ENCODE measurements at places on chromosomes 11 and 22.

GRCh38 chr22:47298017-47298785 is 535.8 kb downstream of the TBC1D22A start:
- no peak for DNase-seq

- no peak for DNase-seq
Observed at GRCh38 chr11:119506436-119506835, 83.5 kb upstream of the THY1 start.

DNA sequence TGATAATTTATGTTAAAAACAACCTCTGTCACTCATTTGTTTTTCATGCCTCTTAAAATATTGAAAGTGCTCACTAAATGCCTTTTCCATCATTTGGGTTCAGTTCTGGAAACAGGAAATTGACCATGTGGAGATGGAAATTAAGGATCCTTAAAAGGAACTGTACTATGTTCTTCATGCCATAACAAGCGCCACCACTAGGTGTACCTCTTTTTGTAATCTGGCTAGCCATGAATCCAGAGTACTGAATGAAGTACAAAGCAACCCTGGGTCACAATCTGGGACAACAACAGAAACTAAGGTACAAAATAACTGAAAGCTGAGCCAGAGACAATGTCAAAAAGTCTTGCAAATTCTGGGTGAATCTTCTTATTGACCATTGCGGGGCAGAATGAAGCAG is 559.1 kb downstream of the FAM181B start:
- DNase-seq = no peak

DNA sequence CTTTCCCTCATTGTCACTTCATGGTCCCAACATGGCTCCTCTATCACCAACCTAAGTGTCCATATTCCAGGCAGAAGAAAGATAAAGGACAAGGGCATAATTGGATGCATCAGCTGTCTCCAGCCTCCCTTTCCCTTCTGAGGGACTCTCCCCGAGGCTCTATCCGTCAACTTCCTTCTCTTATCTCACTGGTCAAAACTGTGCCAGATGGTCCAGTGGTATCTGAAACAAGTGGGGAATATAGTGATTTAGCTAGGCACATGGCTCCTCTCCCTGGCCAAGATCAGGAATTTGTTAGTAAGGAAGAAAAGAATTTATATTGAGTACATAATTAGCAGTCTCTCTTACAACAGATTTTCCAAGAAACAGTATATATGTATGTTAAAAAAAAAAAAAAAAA is 12.6 kb upstream of the SPON1 start:
- DNase-seq = no peak

GRCh38 chr22:43750751-43751150 is 61.4 kb downstream of the EFCAB6 start:
- DNase-seq = no peak

DNA sequence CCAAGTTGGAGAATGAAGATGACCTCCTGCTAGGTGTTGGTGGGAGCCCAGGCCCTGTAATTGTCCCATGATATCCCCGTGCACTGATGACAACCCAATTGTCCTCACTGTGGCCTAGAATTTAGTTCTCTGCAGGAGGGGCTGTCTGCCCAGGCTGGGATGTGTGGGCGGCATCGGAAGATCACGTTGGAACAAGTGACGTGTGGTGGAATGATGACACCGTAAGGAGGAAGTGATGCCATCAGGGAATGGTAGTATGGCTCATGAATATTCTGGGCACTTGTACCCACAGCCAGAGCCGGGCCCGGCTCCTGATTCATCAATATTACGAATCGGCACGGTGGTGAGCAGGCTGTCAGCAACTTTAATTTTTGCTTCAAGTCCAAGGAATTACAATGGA is 111.6 kb downstream of the MIAT start:
- no peak for DNase-seq

GRCh38 chr11:116421529-116422185 is 351.1 kb downstream of the BUD13 start:
- DNase-seq = no peak

GRCh38 chr22:28989912-28990311 is 71.7 kb downstream of the C22orf31 start:
- DNase-seq = no peak

GRCh38 chr11:120432056-120433018 is 79.2 kb upstream of the GRIK4 start:
- no peak for DNase-seq

DNA sequence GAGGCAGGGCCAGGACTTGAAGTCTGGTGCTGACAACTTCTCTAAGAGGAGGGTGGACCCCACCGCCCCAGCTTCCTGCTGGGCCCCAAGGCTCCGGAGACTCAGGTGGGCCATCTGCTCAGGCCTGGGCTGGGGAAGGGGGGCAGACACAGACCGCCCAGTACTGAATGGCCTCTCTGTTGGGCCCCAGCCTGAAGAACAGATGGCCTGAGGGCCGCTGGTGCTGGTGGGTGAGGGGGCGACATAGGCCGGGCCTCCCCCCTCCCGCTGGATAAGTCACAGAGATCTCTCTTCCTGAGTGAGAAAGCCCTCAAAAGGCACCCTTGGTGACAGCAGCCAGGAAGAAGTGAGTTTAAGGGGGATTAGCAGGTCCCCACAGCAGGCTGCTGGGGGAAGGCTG is 12.5 kb upstream of the TP53I11 start:
- no peak for DNase-seq

GRCh38 chr11:124977006-124977405 is 23.0 kb downstream of the CCDC15 start:
- no peak for DNase-seq

GRCh38 chr11:69721106-69721505 is 17.3 kb upstream of the FGF19 start:
- DNase-seq = no peak

- DNase-seq = no peak
Observed at GRCh38 chr11:119319700-119320239, 2.8 kb upstream of the MCAM start.

DNA sequence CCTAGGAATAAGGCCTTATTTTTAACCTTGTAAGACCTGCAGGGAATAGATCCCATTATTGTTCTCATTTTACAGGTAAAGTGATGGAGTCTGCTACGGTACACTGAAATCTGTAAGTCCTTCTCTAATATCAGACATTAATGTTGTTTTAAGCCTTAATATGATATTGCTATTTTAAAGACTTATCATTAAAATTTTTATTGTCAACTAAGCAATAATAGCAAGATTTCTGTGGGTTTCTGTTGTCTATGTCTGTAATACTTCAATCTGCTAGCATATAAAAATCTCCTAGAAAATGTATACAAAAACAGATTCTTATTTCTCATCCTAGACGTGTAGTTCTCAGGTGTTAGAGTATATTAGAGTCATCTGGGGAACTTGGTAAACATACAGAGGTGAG is 317.5 kb upstream of the TENM4 start:
- no peak for DNase-seq

DNA sequence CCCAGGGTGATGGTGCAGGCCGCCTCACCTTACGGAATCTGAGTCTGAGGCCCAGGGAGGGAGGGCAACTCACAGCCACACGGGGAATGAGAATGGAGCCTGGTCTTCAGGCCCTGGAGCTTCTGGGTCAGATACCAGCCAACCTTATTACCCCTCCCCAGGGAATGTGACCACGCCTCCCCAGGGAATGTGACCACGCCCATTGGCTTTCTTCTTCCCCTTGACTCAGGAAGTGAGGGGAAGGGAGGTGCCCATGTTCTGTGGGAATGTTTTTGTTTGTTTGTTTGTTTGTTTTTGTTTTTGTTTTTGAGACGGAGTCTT is 57.5 kb upstream of the RBFOX2 start:
- no peak for DNase-seq

GRCh38 chr11:110529043-110529442 is 99.3 kb downstream of the FDX1 start:
- no peak for DNase-seq

DNA sequence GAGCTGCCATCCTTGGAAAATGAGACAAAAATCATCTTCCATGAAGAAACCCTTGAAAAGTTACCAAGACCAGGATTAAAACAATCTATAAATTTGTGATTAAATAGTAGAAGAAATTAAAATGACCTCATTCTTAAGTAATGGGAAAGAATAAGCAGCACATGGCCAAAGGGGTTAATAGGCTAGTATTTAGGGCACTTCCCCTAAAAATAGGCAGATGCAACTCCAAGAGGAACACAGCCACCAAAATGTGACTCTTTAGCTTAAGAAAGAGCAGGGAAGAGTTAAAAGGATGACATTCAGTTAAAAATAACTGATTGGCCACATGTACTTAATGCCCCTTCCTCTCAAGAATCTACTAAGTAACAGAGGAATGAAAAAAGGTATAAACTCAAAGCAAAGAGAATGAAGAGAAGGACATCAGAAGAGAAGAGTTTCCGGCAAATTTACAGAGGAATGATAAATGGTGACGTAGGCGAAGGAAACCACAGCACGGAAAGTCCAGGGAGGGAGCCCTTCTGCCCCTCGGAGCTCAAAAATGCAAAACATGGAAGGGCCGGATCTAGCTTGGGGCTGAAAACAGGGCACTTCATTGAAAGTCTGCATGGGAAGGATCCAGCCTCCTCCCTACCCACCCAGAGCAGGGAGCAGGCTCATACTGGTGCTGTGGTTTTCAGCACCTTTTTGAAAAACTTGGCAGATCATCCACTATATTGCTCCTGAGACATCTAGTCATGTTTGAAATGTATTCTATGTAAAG is 17.8 kb downstream of the SCUBE2 start:
- DNase-seq = no peak

DNA sequence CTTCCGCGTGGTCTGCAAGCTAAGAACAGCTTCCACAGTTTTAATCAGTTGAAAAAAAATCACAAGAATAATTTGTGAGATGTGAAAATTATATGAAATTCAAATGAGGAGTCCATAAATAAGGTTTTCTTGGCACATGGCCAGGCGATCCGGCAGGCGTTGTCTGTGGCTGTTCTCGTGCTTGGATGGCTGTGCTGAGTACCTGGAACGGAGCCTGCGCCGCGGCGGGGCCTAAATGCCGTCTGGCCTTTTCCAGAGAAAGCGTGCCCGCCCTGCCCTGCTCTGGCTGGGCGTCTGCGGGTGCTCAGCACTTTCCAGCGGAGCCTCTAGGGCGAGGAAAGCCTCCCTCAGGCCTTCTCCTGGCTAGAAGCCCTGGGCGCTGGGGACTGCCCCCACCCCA is 41.8 kb downstream of the OSBPL5 start:
- no peak for DNase-seq

- DNase-seq = no peak
Observed at GRCh38 chr11:91394727-91395414, 829.7 kb upstream of the FAT3 start.

DNA sequence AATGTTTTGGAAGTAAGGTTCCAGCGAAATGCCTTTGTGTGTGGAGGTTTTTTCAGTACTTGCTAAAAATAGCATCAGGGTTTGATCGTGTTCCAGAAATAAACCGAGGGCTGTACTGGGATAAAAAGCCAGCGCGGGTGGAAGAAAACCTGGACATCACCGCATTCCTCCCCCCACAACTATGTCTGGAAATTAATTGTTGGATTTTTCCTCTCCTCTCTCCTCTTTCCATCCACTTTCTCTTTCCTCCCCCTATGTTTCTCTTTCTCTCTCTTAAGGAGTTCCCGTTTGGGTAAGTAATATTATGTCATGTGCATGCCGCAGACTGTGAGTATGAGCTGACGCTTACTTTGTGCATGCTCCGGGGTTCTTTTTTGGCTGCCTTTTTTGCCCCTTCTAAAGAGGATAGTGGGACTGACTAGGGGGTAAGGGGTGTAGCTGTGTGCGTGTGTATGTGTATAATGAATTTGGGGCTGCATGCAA is 104.2 kb upstream of the HSD17B12 start:
- no peak for DNase-seq

DNA sequence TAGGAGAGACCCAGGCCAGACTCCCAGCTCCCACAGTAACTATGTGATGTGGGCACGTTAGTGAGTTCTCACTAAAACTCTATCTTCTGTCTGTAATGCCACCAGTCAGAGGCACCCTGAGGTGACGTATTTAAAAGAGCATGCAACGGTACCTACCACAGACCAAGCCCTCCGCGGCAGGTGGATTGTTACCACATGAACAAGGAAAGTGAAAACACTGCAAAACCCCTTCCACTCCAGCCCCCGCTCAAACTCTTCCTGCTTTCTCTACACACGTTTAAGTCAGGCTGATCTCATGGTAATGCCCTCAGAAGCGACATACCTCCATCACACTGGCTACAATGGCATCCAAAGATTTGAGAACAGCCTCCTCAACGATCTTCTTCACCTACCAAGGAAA is 36.7 kb downstream of the SERPIND1 start:
- DNase-seq = peak; percentile 28

GRCh38 chr11:68377389-68377795 is 65.0 kb downstream of the LRP5 start:
- DNase-seq = no peak

DNA sequence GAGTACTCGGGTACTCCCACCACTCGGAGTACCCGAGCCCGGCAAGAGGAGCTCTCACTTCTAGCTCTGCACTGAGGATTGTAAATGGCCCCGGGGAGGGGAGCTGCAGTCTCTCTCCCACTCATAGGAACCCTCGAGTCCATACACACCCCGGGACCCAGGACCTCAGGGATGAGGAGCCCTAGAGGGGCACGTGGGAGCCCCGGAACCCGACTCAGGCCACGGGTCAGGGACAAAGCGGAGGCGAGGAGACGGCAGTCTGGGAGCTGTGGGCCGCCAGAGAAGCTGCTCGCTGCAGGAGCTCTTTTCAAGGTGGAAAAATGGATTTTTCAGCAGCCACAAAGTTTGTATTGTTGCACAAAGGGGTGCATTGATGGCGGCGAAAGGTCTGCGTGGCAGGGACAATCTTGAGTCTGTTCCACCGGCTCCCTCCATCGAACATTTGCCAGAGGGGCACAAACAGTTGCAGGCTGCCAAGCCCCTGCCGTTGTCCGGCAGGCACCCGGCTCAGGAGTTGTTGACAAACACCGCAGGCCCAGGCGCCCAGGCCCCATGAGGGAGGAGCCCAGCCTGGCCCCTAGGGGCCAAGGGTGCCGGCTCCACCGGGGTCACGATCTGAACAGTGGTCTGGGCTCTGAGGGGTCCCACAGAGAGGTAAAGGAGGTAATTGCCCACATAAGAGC is 5.7 kb upstream of the FLI1 start:
- no peak for DNase-seq

DNA sequence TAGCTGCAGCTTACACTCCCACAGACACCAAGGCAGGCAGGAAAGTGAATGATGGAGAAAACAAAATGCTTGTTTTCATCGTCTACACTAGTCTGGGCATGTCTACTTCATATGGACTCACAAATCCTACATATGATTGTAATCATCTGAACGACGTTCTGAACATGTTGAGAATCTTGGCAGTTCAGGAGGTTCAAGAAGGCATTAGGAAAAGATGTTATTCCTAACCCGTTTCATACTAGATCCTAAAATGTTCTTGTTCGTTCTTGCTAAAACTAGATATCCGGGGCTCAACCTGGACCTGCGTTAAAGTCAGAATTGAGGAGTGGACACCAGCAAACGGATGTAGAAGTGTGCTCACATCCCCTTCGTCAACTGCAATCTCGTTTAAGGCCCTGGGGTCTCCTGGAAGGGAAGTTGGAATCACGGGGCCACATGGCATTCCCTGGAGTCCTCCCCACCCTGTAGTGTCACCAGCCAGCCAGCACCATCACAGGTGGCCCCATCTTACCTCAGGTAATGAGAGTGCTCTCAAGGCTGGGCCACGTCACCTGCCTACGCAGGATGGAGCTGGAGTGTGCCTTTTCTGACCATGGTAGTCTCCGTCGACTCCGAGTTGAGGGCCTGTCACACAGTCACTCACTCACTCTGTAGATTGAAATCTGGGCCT is 37.3 kb downstream of the C11orf58 start:
- no peak for DNase-seq
